ENCODE measurements at places on chromosomes 2 and 18.

DNA sequence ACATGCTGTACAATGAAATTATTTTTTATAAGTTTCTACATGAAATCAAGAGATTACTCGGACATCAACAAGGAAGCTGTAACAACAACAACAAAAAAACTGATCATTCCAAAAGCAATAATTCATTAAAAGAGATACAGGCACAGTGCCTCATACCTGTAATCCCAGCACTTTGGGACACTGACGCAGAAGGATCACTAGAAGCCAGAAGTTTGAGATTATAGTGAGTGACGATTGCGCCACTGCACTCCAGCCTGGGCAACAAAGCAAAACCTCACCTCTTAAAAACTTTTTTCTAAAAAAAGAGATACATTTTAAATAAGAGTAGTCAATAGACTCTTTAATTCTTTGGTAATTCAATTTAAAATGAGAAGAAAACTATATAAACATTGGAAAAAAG lies 364.3 kb downstream of the TNS1 start:
- no peak for DNase-seq

- DNase-seq = no peak
Observed at GRCh38 chr18:62088156-62088555, 98.7 kb downstream of the PIGN start.

DNA sequence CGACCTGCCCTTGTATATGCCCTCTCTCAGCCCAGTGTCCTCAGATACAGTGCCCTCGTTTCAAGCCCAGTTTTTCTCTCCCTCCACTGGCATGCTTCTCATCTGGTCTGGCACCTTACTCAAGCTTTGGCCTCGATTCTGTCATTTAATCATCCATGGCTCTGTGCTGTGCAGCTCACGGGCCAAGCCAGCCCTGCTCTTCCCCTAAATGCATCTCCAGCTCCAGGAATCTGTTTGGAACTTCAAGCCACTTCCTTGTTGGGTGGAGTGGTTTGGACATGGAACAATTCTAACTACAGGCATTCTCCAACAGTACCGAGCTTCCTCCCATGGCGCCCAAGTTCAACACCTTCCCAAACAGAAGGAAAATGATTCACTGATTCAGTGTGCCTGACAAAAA lies 76.7 kb upstream of the ZNF397 start:
- no peak for DNase-seq

DNA sequence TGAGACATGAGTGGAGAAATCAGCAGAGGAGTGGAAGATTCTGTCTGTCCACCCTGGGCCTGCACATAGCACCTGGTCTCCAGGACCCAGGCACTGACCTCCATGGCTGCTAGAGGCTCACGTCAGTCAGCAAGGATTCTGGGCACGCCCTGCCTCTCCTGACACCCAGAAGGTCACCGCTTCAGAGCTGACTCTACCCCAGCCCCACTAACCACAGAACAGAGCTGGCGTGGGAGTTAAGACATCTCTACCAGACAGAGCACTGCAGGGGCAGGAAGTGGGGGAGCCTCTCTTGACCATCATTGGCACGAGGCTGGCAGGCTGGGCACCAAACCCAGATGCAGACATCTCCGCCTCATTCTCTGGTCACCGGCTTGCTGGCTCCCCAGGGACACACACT lies 3.0 kb downstream of the ADCY3 start:
- DNase-seq = peak; percentile 38

DNA sequence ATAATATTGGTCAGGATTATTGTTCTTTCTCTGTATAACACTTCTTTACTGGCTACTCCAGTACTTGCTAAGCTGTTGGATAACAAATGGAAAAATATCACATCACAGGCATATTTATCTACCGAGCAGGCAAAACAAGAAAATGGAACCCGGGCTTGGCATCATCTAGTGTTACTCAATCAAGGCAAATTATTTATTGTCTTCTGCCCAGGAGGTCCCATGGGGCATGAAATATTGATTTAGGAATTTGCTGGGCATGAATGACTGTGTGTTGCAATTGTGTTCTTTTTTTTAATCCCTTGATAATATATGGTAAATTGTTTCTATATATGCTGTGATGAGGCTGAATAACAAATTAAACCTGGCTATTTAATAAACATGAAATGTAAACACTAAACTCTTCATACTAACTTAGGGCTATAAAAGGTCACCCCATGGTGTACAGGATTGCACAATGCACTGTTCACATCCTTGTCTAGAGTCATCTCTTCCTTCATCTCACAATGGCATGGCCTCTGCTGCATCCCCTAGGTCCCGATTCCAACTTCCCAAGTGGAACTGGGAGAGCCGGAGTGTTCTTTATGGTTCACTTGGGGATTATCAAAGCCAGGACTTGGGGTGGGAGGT lies 2.2 kb upstream of the PARD3B start:
- DNase-seq = no peak

DNA sequence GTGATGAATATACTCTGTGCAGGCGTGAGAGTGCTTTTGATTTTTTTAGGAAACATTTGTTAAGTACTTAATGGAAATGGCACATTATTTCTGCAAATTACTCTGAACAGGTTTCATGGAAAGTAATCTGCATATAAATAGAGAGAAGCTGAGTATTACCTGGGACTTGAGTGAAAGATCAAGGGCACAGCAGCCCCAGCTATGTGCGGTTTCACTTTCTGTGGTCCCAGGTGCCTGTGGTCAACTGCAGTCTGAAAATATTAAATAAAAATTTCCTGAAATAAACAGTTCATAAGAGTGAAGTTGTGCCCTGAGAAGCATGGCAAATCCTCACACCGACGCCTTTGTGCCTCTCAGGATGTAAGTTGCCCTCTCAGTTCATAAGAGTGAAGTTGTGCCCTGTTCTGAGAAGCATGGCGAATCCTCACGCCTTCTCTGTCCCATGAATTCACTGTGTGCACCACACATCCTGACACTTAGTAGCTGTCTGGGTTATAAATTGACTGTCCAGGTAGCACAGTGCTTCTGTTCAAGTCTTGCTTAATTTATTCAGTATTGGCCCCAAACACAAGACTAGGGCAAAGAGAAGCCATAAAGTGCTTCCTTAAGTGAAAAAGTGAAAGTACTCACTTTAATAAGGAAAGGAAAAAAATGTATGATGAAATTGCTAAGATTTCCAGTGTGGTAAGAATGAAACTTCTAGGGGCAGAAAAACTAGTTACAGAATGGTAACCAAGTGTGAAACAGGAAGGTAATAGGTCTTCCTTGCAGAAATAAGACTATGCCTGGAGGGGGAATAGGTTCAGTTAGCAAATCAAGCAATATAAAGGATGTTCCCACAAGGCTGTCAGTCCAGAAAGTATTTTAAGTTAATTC lies 4.3 kb upstream of the SNTG2 start:
- no peak for DNase-seq

GRCh38 chr18:47919916-47920315 lies 10.5 kb downstream of the SMAD2 start:
- DNase-seq = no peak

DNA sequence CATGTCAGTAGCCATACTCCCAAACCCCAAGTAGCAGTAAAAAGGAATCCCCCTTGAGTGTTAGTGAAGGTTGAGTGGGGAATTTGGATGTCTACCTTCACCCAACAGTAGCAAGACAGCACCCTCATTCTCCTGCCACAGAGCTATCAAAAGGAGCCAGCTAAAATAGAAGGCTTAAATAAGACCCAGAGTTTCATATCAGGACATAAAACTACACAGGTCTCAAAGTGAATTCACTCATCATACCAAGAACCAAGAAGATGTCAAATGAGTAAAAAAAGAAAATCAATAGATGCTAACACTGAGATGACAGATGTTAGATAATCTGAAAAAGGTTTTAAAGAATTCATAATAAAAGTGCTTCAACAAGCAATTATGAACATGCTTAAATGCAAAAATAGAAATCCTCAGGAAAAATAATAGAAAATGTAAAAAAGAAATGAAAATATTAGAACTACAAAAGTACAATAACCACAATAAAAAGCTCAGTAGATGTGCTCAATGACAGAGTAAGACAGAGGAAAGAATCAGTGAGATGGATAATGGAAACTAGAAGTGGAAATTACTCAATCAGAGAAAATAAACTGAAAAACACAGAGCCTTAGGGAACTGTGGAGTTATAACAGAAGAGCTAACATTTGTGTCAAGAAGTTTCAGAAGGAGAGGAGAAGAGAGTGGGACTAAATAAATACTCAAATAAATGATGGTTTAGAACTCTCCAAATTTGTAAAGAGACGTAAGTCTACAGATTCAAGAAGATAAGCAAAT lies 90.5 kb downstream of the EDAR start:
- DNase-seq = no peak

DNA sequence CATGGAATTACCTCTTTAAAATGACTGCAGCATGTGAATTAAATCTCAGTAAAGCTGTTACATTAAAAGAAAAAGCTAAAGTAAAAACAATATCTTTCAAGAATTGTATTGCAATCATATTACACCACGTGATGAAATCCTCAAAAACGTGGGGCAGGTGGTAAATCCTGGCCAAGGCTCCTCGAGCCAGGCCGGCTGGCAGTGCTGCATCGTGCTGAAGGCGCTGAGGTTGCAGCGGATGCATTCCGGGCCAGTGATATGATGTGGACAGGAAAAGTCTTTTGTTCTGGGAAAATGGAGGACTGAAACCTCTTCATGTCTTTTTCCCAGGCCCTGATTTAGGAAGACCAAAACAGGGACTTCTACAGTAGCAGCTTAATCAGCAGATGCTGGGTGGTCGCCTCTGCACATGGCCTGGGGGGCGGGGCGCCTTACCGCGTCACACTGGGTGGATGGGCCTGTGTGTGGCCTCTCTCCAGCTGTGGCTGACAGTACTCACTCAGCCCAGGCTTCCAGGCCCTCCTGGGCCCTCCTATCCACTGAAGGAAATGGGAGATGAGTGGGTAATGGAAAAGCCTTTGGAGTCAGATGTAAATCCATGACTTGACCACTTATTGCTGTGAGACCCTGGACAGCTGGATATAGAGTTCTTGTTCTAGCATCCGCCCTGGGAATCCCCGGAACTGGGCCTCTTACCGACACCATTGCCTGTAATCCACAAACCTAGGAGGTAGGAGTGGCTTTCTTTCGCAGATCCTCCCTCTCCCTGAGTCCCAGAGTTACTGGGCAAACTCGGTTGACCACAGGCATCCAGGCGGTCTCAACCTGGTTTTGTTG lies 45.1 kb downstream of the PROC start:
- no peak for DNase-seq

DNA sequence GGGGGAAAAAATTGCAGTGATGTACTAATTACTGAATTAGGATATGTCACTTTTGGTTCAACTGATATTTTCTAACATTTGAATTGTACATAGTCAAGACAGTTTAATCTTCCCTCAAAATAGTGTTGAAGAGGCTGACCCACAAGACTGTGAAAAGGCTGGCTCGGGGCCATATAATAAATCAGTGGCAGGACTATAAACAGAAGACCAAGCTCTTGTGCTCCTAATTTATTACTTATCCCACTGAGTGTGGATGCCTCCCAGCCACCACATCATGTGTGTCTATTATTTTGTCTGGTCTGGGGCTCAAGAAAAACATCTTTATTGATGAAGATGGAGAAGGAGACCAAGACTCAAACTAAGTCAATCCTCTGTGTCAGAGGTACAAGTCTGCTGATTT lies 64.4 kb downstream of the PLEKHM3 start:
- DNase-seq = no peak

DNA sequence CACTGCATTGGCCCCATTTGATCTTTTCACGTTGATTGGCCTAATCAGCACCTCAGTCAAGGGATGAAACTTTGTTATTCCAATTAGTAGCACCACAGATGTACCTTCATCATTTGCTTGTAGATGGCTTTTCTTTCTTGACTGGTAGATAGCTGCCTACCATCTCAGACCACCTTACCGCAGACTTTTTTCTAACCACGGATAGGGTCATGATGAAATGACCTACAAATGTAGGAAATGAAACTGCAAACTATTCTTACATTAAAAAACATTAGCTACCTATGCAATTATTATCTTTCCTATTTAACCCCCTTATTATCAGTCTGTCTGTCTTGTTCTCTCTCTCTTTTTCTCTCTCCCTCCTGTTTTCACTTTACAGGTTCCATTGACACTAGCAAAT lies 22.4 kb upstream of the SLC25A52 start:
- no peak for DNase-seq

DNA sequence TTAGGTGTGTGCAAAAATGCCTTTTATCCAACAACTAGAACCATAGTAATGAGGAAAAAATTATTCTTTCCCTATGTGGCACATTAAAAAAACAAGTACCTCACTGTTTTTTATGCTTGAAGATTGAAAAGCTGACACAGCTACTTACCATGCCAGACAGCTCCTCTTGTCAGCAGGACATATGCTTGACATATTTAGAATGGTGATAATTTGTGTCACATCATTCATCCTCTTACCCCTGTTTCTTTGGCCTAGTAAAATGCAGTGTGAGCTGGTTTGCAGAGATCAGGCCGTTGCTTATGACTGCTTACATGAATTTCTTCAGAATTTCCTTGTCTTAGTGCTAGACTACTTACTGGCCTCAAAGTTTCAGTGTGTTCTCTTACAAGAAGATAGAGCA lies 869.9 kb downstream of the LRP1B start:
- DNase-seq = no peak

- peak; percentile 9 for DNase-seq
Observed at GRCh38 chr2:113219525-113219888, 45.7 kb downstream of the PSD4 start.

DNA sequence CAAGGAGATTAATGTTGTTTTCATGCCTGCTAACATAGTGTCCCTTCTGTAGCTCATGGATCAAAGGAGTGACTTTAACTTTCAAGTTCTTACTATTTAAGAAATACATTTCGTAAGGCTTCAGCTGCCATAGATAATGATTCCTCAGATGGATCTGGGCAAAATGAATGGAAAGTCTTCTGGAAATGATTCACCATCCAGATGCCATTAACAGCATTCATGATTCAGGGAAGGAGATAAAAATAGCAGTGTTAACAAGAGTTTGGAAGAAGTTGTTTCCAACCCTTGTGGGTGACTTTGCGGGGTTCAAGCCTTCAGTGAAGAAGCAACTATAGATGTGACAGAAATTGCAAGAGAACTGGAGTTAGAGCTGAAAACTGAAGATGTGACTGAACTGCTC lies 17.0 kb downstream of the VRK2 start:
- DNase-seq = no peak

DNA sequence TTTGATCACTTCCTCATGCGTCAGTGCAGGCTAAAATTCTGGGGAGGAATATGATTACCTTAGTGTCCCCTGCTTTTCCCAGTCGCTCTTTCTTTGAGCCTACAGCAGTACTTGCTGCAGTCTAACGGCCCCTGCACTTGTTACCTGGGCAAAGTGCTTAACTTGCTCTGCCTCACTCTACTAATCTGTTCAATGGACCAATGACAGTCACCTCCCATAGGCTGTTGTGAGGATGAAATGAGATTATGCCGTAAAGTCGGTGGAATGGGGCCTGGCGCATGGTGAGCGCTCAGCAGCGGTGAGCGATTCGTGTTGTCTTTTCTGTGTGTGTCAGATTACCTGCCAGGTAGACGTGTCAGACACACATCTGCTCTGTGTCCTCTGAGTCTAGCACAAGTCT lies 5.3 kb downstream of the TNS1 start:
- DNase-seq = no peak
